ENCODE measurements at places on chromosomes 13 and 19. TPM values are rescaled to one million over a fixed set of nuclear protein-coding genes. Genes with fewer than 3 reads are reported as not detected.

The SYNGR4 gene
- total RNA-seq, result not detected

The NUP62 gene
- 13.4 TPM for total RNA-seq

The VRK3 gene
- 19.3 TPM for total RNA-seq

The ZSCAN5A gene
- total RNA-seq, result 6.0 TPM

The ZNF726 gene
- total RNA-seq, result 0.85 TPM

The PTBP1 gene
- 67.6 TPM for total RNA-seq

The CRYL1 gene
- 22.2 TPM for total RNA-seq

Data from smooth muscle cell of bladder (primary cell).